ENCODE measurements at places on chromosomes 7 and 10. TPM values are rescaled to one million over a fixed set of nuclear protein-coding genes. Genes with fewer than 3 reads are reported as not detected.

HABP2 gene
- not detected for total RNA-seq

ELMO1 gene
- total RNA-seq, result 1.4 TPM

CRYGN gene
- not detected for total RNA-seq

ABCB4 gene
- not detected for total RNA-seq

UCN3 gene
- not detected for total RNA-seq

ZNF273 gene
- total RNA-seq, result 1.9 TPM

CLRN3 gene
- total RNA-seq, result not detected

CYP3A4 gene
- total RNA-seq, result under 0.01 TPM

FLNC gene
- 8.0 TPM for total RNA-seq

FOXI2 gene
- total RNA-seq, result not detected

CPXM2 gene
- total RNA-seq, result 0.48 TPM
